ENCODE measurements at places on chromosomes 5 and 9.

GRCh38 chr5:175003531-175003930 lies 279.1 kb downstream of the MSX2 start:
- DNase-seq = no peak

- no peak for DNase-seq
Observed at GRCh38 chr9:88498880-88499279, 36.1 kb upstream of the NXNL2 start.

DNA sequence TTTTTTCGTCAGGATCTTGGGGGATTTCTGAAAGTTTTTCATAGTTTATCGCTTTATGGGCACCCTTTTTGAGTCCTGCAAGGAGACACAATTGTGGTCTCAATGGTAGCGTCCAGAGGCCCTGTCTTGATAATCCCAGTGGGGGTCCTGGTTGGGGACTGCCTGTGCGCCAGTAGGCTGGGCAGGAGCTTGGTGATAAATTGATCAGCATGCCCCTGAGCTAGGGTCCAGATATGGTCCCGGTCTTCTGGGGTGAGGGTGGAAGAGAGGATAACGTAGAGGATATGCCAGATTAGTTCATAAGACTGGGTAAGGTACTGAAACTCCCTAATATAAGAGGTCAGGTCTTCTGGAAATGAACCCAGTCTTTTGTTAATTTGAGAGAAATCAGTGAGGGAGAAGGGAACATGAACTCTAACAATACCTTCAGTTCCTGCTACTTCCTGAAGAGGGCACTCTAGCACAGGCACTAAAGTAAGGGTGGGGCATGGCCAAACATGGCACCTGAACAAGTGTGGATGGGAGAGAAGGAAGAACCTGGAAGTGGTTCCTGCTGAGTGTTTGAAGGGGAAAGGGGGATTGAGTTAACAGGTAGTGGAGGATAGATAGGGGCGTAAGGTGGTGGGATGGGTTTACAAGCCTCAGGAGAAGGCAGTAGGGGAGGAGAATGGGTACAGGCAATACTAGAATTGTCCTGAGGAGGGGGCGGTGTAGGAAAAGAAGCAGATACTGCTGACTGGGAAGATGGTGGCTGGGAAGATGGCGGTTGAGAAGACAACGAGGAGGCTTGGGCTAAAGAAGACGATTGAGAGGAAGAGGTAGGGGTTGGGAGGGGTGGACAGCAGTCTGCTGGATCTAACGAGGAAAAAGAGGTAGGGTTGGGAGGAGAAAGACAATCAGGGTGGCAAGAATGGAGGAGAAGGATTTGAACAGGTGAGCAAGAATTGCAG lies 33.8 kb upstream of the ANXA2R start:
- peak; percentile 65 for DNase-seq

GRCh38 chr5:83340511-83340918 lies 131.0 kb upstream of the VCAN start:
- no peak for DNase-seq

DNA sequence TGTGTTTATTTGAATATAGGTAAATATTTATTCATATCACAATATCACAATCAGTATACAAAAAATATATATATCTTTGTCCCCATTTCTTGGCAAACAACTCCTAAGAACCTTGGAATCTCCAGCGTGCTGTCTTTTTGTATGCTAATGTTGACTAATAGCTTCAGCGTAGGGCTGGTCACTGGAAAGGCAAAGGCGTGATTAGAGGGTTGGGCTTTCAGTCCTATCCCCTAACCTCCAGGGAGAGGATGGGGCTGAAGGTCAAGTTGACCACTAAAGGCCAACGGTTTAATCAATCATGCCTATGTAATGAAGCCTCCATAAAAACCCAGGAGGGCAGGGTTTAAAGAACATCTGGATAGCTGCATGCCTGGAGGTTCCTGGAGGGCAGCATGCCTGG lies 79.6 kb upstream of the BNC2 start:
- DNase-seq = no peak

- no peak for DNase-seq
Observed at GRCh38 chr5:111532886-111533582, 20.7 kb upstream of the STARD4 start.

DNA sequence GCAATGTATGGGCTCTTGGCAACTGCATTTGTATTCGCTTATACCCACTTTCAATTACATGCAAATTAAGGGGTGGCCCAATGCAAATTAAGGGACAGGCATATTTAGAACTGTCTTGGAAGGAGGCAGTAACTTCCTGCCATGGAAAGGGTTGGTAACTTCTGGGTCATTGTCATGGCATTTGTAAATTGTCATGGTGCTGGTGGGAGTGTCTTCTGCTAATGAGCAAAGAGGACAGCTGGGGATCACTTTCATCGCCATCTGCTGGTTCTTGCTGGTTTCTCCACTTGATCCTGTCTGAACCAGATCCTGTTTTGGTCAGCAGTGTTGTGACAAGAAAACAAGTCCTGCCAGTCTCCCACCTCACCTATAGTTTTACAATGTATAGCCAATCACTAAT lies 23.3 kb upstream of the UGT3A2 start:
- DNase-seq = peak; percentile 90

DNA sequence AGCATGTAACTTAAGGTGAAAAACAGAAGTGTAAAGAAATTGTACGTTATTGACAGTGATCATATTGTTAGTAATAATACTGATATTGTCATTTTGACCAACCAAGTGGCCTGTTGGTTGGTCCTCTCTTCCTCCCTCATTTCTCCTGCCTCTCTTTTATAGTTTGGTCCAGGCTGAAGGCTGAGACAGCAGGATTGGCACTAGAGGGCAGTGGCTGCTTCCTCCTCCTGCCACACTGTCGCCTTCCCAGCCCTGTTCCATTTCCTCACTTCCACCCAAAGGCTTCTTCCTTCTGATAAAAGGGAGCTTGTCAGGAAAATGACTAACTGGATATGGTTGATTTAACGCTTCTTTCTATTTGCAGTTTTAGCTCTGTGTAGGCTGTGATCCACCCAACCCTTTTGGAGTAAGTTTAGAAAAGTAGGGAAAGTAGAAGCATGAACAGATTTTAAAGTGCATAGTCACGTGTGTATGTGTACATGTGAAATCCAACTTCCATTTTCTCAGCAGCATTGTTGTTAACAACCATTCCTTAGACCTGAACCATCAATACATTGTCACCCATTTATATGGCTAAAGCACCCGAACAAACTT lies 35.6 kb downstream of the PTCD2 start:
- DNase-seq = peak; percentile 36

DNA sequence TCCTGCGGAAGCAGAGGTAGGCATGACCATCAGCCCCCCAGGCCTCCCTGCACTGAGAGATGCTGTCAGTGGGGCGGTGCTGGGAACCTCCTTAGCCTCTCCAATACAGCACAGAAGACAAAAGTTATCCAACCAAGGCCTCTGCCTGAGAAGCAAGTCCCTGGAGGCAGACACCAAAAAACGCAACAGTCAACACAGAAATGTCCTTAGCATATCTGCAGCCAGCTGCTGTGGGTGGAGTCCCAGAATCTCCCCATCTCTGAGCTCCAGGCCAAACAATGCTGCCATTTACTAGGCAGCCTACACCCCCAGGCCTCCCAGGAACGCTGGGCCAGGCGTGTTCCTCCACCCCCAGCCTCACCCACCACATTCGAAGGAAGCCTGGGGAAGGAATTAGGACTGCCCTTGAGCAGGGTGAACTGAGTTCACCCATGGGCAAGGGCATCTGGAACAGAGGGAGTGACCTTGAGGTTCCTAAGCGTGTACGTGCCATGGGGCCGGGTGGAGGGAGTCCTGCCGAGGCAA lies 43.7 kb downstream of the STK10 start:
- DNase-seq = no peak

- no peak for DNase-seq
Observed at GRCh38 chr9:124941679-124942561, 1.0 kb upstream of the GOLGA1 start.

- DNase-seq = peak; percentile 51
Observed at GRCh38 chr9:6907772-6908381, 150.1 kb downstream of the KDM4C start.

GRCh38 chr5:131641494-131641893 lies 6.5 kb upstream of the RAPGEF6 start:
- DNase-seq = no peak

DNA sequence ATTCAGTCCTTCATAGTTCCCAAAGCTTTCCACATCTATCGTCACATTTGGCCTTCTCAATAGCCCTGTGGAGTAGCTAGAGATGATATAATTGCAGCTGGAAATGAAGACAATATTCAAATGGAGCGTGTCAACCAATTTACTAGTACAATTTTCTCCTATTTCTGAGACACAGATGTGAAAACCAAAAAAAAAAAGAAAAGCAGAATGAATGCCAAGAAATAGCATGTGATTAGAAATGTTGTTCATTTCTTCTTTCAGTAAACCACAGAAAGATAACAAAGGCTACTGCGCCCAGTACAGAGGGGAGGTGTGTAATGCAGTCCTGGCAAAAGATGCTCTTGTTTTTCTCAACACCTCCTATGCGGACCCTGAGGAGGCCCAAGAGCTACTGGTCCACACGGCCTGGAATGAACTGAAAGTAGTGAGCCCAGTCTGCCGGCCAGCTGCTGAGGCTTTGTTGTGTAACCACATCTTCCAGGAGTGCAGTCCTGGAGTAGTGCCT lies 99.0 kb downstream of the MUSK start:
- no peak for DNase-seq

GRCh38 chr9:88702985-88703384 lies 168.0 kb downstream of the NXNL2 start:
- DNase-seq = no peak

GRCh38 chr5:162274679-162275078 lies 207.1 kb downstream of the GABRG2 start:
- DNase-seq = no peak

- DNase-seq = no peak
Observed at GRCh38 chr5:18236386-18236785, 602.1 kb downstream of the TAF11L14 start.

DNA sequence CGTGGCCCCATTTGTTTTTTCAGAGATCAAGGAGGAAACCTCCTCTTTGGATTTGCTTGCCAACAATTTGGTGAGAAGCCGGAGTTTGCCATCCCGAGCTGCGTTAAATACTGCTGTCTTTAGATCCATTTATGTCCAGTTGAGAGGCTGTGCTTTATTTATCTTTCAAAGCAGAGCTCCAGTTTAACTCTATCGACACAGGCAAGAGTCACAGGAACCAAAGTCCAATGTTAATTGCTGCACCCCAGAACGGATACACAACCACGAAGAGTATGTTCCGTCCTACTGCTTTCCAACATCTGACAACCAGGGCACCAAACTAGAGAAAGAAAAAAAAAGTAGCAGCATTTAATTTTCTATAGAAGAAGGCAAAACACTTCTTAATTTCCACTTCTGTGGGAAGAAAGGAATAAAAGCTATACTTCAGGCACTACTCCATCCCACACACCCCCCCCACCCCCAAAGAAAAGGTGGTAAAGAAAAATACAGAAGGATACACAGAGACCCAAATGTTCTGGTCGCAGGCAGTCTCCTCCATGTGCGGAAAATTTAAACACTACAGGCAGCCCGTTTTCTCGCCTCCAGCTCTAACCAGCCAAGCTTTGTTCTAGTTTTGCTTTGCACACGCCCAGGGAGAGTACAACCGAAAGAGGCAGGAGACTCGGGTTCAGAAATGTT lies 1.1 kb downstream of the FEM1C start:
- no peak for DNase-seq

DNA sequence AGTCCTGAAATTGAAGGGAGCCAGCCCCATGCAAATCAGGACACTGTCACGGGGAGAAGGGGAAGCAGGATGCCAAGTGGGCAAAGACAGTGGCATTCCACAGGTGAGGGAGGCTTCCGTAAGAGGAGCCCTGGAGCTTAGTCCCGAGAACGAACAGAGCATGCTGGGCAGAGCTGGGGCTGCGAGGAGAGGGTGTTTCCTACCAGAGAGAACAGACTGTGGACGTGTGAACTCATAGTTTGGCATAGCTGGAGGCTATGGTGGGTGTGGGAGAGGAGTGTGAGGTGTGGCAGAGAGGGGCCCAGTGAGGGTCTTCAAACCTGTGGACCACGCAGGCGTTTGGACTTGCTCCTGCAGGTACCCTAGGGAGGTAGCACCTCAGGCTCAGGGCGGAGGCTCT lies 102.8 kb upstream of the SMIM23 start:
- DNase-seq = no peak

GRCh38 chr9:114107286-114108001 lies 8.4 kb upstream of the KIF12 start:
- DNase-seq = no peak

- DNase-seq = no peak
Observed at GRCh38 chr9:98312365-98312764, 56.9 kb upstream of the TBC1D2 start.

GRCh38 chr5:138180183-138180782 lies 1.4 kb downstream of the KIF20A start:
- DNase-seq = peak; percentile 39

GRCh38 chr5:139731281-139731680 lies 64.3 kb upstream of the PSD2 start:
- DNase-seq = no peak

DNA sequence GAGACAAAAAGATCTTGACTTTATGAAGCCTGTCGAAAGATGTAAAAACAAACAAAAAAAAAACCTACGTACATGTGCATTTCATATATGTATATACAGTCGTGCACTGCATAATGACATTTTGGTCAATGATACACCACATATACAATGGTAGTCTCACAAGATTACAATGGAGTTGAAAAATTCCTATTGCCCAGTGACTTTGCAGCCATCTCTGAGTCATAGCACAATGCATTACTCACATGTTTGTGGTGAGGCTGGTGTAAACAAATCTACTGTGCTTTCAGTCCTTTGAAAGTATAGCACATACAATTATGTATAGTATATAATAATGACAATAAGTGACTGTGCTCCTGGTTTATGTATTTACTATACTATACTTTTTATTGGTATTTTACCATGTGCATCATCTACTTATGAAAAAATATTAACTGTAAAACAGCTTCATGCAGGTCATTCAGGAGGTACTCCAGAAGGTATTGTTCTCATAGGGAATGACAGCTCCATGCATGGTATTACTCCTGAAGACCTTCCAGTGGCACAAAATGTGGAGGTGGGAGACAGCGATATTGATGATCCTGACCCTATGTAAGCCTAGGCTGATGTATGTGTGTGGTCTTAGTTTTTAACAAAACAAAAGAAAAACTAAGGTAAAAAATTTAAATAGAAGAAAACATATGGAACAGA lies 73.7 kb upstream of the FST start:
- DNase-seq = no peak

- DNase-seq = no peak
Observed at GRCh38 chr9:86369810-86370209, 15.6 kb upstream of the TUT7 start.

DNA sequence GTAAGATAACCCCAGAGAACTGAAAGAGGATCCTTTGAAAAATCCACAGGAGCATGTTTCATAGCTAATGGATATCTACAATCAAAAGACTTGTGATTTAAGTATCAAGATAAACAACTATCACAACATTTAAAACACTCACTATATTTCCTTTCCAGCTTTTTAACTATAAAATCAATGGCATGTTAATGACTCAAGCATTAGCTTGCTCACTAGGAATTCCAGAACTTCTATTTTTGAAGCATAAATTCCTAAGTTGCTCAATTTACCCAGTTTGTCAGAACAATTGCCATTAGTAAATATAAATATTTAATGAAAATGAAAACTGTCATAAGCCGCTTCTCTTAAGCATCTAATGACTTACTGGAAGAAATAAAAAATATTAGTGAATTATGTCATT lies 355.3 kb downstream of the PRELID2 start:
- no peak for DNase-seq

GRCh38 chr5:90807496-90807895 lies 248.9 kb downstream of the ADGRV1 start:
- no peak for DNase-seq
